Osteocyte (in vitro differentiated cells): ENCODE measurements at places on chromosomes 7 and 10. TPM values are rescaled to one million over a fixed set of nuclear protein-coding genes. Genes with fewer than 3 reads are reported as not detected.
A peak's percentile ranks its signal among the peaks of the same experiment; 100 is the strongest.

DNA sequence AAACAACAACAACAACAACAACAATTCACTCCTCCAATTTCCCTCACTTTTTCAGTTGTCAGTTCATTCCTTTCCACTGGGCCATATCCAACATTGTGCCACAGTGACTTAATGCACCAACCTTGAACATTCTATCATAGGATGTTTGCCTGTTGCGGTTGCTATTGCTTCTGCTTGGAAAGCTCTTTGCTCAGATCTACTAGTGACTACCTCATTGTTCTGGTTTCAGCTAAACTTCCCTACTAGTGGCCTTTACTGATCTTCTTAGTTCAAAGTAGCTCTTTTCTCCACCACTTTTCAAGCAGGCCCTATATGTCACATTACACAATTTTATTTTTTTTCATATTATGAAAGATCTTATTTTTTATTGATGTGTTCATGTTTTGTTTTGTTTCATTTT lies 9.8 kb upstream of the STEAP4 start:
- no peak for DNase-seq

GRCh38 chr7:50679218-50680007 lies 103.3 kb downstream of the GRB10 start:
- no peak for DNase-seq

DNA sequence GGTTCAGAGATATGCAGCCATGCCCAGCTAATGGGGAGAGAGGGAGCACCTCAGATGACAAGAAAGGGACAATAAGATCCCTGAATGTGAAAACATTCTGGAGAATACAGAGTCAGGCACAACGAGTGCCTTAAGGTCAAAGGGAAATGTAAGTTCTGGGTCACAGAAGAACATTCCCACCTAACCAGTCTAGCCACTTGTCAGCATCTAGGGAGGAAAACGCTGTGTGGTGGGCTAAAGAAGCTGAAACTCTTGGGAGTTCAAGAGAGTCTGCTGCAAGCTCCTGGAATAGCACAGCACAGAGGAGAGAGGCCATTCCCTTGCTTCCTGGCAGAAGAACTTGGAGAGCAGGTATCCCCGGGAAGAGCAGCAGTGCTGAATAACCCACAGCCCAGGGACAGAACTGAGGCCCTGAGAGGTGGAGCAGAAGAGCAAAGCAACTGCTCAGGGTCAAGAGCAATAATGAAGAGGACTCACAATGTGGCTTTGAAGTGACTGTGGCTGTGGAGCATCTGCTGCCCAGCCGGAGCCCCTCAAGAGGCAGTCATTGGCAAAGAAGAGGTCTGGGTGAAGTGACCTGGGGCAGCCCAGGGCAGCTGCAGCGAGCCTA lies 182.3 kb downstream of the NPSR1 start:
- DNase-seq = no peak

- DNase-seq = no peak
Measured at GRCh38 chr10:129023082-129023481, 444.0 kb upstream of the MGMT start.

GRCh38 chr7:138665669-138666140 lies 35.5 kb downstream of the SVOPL start:
- DNase-seq = no peak

DNA sequence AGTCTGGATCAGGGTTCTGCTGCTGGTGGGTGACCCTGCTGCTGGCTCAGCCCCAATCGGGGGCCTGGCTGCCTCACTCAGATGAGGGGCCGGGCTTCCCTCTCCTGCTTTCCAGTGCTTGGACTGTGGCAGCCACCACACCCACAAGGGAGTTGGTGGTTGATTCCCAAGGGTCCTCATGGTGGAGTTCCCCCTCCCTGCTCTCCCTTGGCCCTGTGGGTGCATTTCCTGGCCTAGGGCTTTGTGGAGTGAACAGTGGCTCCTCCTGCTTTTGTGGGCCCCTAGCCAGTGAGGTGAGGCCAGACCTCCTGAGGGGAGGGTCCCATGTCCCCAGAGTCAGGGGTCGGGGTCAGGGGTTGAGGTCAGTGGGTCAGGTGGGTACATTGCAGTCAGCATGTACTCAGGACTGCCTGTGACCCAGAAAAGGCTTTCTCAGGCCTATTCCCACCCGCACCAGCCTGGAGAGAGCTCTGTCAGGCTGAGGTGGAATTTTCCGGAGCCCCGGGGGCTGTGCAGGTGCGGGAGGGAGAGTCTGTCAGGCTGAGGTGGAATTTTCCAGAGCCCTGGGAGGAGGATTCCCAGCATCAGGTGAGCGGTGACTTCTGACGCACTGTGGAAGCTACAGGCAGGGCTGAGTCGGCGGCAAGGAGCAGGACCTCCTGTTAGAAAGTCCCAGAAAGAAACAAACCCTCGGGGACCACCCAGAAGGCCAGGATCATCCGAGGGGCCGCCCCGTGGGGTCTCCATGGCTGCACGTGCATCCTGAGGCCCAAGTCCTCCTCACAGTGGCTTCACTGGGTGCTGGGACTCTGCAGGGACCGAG lies 94.4 kb upstream of the INSIG1 start:
- DNase-seq = no peak

GRCh38 chr7:53697913-53698312 lies 662.5 kb downstream of the POM121L12 start:
- DNase-seq = no peak

- no peak for DNase-seq
Measured at GRCh38 chr10:70744617-70745143, 40.5 kb downstream of the TBATA start.

- no peak for DNase-seq
Measured at GRCh38 chr7:121266307-121266894, 62.4 kb upstream of the WNT16 start.

DNA sequence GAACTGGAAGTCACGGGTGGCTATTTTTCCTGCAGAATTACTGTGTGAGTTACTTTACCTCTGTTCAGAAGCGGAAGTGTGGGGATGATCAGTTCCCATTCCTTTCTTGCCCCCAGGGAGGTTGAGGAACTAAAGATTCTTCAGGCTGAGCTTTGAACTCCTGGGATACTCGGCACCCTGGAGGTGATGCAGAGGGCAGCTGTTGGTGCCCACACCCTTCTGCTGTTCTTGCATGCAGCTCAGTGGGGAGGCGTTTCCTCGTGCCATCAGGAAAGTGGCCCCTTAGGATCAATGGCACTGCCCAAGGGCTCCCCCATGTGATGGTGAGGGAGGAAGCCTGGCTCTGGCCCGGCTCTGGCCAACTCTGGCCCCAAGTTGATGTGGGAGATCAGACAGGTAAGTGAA lies 44.7 kb upstream of the MXI1 start:
- no peak for DNase-seq

GRCh38 chr7:105954711-105955110 lies 8.4 kb upstream of the CDHR3 start:
- no peak for DNase-seq

- no peak for DNase-seq
Measured at GRCh38 chr10:68566351-68566750, 6.2 kb downstream of the TET1 start.

DNA sequence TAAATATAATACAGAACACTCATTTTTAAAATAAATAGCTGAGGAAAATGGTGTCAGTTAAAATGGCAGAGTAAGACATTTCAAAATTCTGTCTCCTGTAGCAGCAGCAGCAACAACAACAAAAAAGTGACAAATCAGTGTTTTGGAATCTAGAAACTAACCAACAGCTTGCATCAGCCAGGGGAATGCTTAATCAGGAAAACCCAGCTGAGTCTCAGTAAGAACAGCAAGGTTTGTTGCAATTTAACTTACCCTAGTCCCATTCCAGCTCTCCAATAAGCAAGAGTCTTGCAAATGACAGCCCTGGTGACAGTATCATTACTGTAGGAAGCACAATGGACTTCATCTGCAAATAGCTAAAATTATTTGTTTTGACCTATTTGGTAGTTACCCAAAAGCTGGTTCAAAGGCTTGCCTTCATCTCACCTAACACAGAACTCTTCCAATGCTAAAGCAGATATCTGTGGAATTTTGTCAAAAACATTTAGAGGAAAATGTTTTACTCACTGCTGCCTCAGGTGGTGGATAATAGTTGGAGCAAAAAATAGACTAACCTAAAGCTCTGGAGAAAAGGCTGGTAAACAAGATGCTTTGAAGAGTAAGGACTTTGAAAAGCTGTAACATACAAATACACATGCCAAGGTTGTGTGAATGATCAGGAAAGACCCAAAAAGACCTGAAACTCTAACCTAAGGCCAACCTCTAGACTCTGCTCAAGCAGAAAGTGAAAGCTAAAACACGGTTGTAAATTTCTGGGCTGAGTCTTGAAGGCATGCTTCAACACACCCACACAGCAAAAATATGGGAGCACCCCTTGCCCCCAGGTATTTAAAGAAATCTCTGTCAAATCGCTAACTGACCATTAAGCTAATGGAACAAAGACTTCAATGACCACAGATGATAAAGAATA lies 9.9 kb upstream of the ARHGAP22 start:
- DNase-seq = no peak

- no peak for DNase-seq
Measured at GRCh38 chr10:107002068-107002467, 162.4 kb downstream of the SORCS1 start.

DNA sequence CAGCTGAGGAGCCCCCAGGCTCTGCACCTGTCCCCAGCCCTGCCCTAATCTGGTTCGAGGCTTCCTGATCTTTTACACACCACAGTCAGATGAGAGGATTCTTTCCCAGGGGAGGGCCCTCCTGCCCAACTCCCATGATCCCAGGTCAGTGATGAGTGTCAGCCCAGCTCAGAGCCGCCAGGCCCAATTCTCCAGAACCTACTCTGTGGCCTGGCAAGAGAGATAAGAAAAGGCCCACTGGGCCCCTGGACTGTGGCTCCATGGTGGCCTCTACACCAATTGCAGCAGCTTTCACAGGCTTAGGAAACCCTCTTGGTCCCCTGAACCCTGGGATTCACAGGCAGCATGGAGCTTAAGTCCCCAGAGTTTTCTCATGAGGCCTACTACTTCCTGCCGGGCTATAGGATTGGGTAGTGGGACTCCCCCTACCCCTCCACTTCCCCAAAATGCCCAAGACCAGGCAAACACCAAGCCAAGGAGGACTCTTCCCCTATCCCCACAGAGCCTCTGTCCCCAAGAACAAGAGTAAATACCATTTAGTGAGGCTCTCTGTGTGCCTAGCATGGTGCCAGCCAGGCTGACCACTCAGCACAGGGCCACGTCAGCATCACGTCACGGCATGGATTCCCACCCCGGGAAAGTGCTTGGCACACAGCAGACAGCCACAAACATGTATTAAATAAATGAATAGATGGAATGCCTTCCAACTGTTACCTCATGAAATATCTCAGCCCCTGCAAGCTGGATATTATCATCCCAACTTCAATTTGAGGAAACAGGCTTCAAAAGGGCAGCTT lies 100.0 kb downstream of the GRID1 start:
- peak; percentile 76 for DNase-seq

Gene KLHDC10
- total RNA-seq = 26.5 and 35.3 TPM in 2 replicates

Gene IGFBP3
- total RNA-seq = 294 and 321 TPM in 2 replicates

Gene PAX4
- total RNA-seq = not detected in 2 replicates

Gene SH2D4B
- total RNA-seq = not detected in 2 replicates

Gene SLC26A5
- total RNA-seq = not detected in 2 replicates

Gene FOXI2
- total RNA-seq = not detected in 2 replicates

Gene AMZ1
- total RNA-seq = 5.8 and 6.6 TPM in 2 replicates
